Stimulated activated CD4-positive, alpha-beta T cell treated with anti-CD3 and anti-CD28 coated beads, Interleukin-15, amount 100 ng/mL, for 1 hour (primary cell): ENCODE measurements at places on chromosomes 1 and 21.

GRCh38 chr1:156676820-156677615, at the start of gene NES:
Gene NES (minus strand): TSS chr1:156677407. CDS start chr1:156677264, 143 bp downstream.
- no peak for DNase-seq

GRCh38 chr1:17210176-17210575, 5.2 kb downstream of the PADI1 start:
- no peak for DNase-seq

DNA sequence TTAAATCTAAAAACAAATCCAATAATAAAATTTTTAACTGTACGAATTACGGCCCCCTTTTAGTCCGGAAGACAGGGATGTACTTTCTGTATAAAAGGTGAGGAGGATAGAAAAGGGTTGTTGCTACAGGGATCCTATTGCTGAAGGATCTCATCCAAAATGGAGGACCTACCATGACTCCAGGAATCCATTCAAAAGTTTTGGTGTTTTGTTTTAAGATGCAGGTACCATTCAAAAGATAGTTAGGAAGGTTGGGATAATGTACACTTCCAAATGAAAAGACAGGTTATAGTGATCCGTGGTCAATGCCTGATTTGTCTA, 1.3 kb upstream of the ENAH start:
- DNase-seq = no peak

GRCh38 chr1:45542591-45542990, 8.0 kb upstream of the AKR1A1 start:
- DNase-seq = no peak

- DNase-seq = no peak
These were observed 529.4 kb upstream of the CXADR start for GRCh38 chr21:16983420-16983819.

DNA sequence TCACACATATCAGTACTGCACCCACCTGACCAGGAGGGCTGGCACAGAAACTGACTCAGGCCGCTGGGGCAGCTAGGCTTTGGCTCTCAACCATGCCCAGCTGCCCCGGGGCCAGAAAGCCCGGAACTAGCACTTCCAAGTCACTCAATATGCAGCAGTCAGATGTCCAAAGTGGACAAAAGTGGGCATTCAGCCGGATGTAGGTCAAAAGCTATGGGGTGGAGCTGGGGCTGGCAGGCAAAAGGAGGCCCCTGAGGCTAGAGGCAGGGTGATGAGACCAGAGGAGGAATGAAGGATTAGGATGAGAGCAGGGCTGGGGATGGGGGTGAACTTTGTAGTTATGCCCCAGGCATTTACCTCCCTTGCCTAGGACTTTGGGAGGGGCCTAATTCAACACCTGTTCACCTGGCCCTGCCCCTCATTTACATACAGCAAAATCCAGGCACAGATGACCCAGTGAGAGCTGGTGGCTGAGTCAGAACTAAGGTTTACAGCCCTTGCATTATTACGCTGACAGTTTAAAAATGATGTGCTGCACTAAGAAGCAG, 30.7 kb upstream of the EDN2 start:
- DNase-seq = no peak

GRCh38 chr21:34941162-34941561, 107.9 kb downstream of the RUNX1 start:
- DNase-seq = no peak

- DNase-seq = no peak
These were observed 6.8 kb downstream of the SLC5A9 start for GRCh38 chr1:48229317-48229716.

DNA sequence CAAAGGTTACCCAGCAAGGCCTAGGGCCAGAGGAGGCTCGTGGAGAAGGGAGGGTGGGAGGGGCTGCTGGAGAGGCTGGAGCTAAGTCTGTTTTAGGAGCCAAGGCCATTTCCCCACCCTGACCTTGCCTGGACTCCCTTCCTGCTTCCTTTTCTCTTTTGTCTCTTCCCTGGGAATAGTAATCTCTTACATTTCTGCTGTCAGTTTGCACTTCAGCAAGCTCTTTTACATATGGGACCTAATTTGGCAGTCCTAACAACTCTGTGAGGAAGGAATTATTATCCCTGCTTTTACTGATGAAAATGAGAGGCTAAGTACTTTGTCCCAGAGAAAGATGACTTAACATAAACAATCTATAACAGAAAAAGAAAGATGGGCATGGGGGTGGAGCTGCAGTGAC, 13.8 kb downstream of the OPTC start:
- DNase-seq = no peak

- DNase-seq = no peak
These were observed 1.9 kb downstream of the ANKRD34A start for GRCh38 chr1:145962157-145963102.
